ENCODE measurements at places on chromosomes 11 and 22.

DNA sequence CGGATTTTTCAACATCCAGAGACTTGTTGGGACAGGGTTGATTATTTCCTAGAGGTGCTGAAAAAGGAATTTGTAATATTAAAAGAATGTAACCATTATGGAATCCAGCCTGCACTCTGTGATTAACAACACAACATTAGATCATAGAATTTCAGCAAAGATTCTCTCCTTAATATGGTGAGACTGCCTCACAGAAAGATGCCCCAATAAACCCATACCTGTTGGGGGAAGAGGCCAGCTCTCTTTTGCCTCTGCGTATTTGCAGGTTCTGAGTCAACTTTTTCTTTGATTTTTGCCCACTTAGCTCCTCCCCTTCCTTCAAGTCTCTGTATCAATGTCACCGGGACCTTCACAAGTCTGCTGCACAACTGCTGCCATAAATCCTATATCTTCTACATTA, 12.4 kb upstream of the MTMR3 start:
- no peak for DNase-seq

GRCh38 chr11:17602105-17603001, 55.3 kb downstream of the OTOG start:
- DNase-seq: no peak

GRCh38 chr22:35299217-35299672, 449 bp upstream of the TOM1 start:
- no peak for DNase-seq

GRCh38 chr11:46275964-46276641, 1.4 kb upstream of the CREB3L1 start:
- DNase-seq: no peak

DNA sequence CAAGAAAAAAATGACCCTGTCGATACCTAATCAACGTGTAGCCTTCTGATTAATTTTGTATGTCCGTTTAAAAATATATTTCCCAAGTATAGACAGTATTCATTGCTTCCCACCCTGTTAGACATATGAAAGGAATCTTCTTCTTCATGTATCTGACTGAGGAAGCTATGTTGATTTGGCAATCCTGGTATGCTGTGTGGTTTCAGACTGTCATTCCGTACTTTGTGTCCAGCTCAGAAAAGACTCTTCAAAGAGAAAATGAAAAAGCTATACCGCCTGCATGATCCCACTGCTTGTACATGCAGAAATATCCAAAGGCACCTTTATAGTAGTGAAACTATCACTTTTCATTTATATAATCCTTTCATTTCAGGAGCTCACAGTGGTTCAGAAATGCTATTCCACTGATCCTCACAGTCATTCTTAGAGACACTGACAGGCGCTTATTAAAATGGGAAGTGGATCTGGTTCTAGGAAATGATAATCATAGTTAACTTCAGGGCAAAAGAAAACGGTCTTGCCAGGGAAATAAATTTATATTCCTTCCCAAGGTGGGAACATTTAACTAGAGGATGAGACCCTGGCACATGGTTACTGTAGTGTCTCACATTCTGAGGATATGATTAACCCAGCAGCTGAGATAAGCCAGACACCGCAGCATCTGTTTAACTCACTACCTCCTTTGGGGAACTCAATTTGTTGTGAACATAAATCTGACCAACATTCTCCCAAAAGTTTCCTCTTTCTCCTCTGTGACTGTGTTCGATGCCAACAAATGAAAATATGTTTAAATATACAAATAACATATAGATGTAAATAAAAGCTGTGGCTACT, 599.2 kb upstream of the LUZP2 start:
- DNase-seq: no peak

Measured in ELF-1 (cell line).